Inflammatory macrophage (primary cell): ENCODE measurements at places on chromosomes 11 and 22.

DNA sequence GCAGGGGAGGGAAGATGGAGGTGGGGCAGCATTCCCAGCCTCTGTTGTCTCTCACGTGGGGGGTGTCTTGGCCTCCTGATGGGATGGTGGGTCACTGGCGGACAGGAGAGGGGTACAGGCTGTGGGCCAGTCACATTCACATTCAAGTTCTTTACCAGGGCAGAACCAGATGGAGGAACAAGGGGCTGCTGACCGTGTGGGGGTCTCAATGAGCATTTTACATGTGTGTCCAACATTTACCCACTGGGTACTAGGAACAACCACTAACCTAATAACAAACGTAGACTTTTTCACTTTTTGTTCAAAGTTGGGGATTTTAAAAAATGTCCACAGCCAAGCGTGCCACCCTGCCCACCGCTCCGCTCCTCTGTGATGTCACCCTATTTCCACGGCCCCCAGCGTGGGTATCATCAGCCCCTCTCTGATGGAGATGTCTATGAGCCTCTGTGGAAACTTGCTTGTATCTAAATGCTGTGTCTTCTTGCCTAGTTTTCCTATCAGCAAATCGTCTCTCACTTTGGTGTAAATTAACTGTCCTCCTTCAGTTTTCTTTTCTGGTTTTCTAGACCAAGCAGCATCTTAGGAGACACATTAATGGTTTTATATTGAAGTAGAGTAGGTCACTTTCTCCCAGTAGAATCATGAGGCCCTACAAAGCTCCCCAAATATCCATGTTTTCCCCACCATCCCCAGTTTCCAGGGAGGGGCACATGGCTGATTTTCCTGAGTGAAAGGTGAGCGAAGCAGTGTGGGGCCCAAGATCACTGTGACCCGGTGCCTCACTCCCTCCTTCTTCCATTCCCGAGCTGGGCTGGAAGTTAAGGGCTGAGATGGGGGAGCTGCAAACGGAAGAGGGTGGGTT lies 936.7 kb downstream of the BRD1 start:
- DNase-seq: no peak

DNA sequence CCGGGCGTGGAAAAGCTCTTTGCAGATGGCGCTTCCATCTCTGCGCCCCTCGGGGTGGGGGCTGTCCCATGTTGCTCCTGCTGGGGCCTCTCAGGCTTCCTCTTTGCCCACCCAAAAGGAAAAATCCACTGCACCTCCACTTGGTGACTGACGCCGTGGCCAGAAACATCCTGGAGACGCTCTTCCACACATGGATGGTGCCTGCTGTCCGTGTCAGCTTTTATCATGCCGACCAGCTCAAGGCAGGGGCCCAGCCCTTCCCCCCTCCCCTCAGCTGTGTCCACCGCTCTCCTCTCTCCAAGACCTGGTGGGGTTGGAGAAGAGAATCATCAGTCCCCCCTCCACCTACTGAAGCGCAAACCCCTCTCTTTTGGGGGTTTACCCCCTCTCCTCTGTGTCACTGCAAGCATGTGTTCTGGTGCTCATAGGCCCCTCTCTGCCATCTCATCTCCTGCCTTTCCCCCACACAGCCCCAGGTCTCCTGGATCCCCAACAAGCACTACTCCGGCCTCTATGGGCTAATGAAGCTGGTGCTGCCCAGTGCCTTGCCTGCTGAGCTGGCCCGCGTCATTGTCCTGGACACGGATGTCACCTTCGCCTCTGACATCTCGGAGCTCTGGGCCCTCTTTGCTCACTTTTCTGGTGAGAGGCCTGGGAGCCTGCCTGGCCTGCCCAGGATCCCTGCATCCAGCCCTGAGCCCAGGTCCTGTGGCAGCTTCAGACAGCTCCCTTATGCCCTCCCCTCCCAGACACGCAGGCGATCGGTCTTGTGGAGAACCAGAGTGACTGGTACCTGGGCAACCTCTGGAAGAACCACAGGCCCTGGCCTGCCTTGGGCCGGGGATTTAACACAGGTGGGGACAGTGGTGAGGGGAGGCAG lies 1.8 kb downstream of the LARGE2 start:
- no peak for DNase-seq

GRCh38 chr11:102882389-102883024 lies 7.7 kb upstream of the MMP12 start:
- peak; percentile 78 for DNase-seq

DNA sequence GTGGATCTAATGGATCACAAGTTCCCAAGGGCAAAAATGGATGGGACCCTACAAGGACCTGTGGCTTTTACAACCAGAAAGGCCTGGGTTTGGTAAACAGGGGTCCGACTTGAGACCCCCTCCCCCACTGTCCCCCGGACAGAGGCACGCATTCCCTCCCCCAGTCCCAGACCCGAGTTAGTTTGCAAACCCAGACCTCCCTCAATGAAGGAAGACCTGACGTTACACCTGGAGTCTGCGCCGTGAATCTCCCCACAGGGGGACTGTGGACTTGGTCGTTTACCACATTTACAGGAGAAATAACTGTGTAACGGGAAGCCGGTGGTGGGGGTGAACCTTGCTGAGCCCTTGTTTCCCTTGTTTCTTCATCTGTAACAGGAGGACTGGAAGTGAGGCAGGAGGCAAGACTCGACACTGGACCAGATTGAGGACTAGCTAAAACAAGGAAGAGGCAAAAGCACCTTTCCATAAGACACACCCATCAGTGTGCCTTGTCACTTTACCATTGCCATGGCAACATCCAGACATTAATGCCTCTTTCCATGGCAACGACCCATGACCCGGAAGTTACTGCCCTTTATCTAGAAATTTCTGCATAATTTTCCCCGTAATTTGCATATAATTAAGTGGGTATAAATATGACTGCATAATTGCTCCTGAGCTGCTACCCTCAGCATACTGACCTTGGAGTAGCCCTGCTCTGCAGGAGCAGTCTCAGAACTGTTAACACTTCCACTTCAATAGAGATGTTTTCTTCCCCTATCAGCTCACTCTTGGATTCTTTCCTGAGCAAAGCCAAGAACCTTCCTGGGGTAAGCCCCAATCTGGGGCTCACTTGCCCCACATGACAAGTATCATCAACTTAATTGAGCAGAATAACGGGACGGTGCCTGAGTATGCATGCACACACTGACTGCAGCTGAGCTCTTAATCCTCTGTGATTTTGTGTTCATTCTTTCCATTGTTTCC lies 25.4 kb downstream of the PDGFB start:
- DNase-seq: no peak
